Uterus (tissue), 4 donors: ENCODE measurements at places on chromosomes 6 and 20.

DNA sequence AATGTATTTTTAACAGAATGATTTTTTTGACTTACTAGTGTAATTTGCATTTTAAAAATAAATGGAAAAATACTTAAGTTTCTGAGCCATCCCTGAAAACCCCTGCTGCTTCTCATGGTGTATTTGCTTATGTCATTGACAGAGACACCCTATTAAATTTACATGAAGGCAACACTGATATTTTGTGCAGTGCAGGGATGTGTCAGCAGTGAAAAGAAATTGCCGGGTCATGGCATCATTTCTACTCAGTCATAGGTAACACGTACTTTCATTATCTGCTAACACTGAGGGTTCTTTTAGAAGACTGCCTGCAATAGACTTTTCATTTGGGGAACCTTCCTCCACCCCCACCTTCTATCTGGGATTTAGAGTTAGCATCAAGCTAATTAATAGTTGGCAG lies 136.7 kb upstream of the RNF217 start:
- no peak for DNase-seq

DNA sequence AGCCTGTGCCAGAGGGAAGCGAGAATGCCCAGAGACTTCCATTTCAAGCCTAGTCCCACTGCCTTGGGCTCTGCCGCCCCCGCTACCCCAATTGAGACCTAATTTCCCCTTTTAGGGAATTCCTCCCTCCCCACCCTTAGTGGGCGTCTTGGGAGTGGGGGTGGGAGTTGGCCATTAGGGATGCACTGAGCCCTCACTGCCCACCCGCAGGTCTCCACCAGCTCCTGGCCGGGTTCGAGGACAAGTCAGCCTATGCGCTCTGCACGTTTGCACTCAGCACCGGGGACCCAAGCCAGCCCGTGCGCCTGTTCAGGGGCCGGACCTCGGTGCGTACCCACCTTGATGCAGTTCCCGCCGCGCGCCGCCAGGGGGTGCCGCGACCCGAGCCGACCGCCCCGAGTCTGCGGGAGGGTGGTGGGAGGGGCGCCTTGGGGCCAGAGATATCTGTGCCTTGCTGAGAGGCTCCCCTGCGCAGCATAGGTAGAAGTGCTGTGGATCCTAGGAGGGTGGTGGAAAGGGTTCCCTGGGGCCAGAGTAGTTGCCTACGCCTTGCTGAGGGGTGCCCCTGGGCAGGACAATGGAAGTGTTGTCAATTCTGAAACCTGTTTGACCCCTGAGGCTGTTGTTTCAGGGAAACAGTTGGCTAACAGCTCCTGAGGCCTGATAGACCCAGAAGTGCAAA lies 9.2 kb downstream of the ITPA start:
- DNase-seq, result no peak

DNA sequence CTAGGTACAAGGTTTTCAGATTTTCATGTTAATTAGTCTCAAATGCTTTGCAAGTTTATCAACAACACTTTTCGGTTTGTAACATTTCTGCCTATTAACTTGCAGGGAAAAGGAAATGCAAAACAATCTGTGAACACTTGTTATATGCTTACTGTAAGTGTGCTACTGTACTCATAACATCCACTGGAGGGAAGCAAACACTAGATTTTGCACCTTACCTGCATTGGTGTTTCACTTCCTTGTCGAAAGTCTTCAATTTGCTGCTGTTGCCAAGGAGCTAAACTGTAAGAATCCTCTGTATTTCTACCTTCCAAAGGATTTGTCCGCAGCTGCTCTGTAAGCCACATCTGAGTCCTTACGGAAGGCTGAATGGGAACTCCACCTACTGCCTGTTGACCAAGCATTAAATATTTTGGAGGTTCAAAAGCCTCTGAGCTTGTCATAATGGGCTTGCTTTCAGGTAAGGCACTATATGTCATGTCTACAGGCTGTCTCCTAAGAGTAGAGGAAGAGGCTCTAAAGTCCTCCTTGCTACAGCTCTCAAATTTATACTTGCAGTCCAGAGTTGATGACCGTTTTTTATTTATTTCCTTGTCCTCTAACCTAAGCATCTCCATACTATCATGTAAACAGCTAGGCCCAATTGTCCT lies 17.3 kb downstream of the PLN start:
- no peak for DNase-seq

DNA sequence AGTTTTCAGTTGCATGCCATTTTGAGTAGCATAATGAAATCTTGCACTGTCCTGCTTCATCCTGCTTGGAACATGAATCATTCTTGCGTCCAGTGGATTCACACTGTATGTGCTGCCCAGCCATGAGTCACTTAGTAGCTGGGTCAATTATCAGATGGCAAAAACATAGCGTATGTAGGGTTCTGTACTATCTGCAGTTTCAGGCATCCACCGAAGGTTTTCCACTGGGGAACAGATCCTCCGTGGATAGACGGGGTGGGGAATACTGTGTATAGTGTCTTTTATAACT lies 61.4 kb downstream of the IL22RA2 start:
- no peak for DNase-seq

DNA sequence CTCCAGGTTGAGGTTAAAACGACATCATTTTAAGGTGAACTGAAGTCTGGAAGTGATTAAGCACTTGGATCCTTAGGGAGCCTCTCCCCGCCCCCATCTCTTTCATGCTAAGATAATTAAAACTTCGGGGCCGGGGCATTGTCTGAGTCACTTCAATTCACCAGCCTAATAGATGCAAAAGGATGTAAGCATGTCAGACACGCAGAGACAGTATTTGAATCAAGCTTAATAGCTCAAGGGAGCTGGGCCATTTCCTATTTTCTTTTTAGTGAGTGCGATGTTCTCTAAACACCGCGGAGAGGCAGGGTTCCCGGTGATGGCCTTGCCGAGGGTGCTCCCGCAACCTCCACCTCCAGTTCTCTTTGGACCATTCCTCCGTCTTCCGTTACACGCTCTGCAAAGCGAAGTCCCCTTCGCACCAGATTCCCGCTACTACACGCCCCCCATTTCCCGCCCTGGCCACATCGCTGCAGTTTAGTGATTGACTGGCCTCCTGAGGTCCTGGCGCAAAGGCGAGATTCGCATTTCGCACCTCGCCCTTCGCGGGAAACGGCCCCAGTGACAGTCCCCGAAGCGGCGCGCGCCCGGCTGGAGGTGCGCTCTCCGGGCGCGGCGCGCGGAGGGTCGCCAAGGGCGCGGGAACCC lies 516 bp upstream of the IRF4 start:
- DNase-seq, result no peak

DNA sequence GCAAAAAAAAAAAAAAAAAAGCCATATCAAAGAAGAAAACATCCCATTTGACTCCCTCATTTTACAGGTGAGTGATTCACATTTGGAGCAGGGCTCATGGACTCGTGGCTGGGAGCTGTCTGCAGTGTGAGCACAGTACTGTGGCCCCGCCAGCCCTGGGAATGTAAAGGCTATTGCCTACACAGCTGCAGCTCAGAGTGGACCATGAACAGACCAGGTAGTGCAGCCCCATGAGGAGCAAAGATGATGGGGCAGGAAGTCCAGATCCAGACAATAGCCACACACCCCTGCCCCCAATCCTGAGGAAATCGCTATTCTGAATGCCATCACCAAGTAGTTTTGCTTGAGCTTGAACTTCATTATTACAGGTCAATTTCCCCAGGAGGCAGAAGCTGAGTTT lies 55.4 kb downstream of the LINC00237 start:
- DNase-seq, result no peak

- DNase-seq, result no peak
These were observed 43.4 kb upstream of the SPTLC3 start for GRCh38 chr20:12965212-12965869.

DNA sequence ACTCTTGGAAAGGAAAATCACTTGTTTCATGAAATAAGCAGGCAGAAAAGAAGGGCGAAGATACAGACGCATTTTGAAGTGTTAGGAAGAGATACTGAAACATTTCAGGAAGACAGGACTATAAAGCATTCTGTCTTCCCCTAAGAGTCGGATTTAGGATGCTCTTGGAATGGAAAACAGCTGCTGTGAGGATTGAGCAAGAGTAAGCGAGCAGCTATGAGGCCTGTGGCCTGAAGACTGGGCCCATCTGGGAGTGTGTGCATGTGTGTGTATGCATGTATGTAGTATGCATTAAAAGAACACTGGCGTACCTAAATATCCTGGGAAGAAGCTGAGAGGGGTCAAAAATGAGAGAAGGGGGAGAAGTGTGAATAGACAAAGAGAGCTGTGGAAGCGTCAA lies 83.6 kb downstream of the SIM1 start:
- DNase-seq, result no peak

GRCh38 chr20:63682384-63683139 lies 13.9 kb upstream of the TNFRSF6B start:
- DNase-seq, result peak; percentile 76

DNA sequence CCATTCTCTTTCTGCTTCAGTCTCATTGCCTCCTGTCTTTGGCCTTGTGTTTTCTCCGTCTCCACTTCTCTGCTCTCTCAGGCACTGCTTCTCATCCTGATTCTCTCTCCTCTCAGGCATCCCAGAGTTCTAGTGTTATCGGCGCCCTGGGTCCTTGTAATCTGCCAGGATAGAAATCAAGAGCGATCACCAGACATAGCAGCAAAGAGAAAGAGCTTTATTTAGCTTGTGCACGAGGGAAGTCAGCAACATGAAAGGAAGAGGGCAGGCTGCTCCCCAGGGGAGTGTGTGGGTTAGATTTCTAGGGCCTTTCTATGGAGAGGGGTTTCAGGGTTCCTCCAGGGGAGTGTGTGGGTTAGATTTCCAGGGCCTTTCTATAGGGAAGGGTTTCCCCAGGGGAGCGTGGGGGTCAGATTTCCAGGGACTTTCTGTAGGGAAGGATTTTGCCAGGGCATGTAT lies 32.5 kb downstream of the SUN5 start:
- DNase-seq, result no peak
